ENCODE measurements at places on chromosomes 13 and 19.

DNA sequence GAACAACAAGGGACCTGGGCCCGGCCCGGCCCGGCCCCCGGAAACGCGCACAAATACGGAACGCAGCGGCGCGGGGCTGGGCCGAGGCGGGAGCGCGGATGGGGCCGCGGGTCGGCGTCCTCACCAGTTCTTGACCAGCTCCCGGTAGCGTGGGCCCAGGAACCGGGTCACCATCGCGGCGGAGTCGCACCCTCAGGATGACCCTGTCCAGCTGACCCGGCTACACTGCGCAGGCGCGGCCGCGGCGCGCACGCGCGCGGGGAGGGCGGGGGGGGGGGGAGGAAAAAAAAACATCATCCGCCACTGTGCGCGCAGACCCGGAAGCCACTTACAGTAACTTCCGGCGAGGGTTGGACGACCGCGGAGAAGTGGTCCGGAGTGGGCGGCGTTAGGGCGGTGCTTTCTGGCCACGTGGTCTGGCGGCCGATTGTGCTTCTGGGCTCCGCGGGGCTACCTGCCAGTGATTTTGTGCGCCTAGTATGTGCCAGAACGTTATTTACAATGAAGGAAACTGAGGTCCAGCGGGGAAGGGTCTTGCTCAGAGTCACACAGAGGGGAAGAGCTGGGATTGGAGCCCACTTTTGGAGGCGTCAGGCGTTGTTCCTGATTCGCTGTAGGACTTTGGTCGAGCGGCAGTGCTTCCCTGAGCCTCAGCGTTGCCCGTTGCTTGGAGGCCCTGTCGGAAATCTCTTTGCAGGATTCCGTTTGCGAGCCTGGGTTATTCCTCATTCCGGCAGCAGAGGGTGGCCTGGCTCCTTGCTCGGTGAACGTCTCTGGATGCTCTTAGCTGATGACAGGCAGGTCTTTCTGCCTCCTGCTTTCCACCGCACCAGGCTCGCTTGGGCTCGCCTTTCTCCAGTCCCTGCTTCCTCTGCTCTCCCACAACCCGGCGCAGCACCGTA is at the start of gene UQCR11:
UQCR11 (minus strand) TSS at position 227 of the 902 bp plus-strand sequence; CDS start at position 174, 53 bp downstream.
- DNase-seq = peak; percentile 94

GRCh38 chr19:13665125-13665905 is 99.0 kb upstream of the MRI1 start:
- DNase-seq = no peak

DNA sequence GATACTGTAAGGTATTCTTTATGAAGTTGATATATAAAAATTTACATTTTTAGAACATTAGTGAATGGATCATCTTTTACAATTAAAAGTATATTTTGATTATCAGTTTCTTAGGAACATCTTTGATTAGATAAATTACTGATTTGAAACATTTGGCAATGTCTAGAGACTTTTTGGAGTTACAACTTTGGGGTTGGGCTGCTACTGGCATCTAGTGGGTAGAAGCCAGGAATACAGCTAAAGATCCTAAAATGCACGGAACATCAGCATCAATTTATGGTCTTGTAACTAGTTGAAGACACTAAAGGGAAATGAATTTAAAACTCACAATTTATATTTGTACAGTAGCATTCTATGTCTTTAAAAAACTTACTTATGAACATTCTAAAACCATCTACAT is 19.9 kb downstream of the POMP start:
- peak; percentile 1 for DNase-seq

GRCh38 chr13:30882026-30882850 is 23.8 kb upstream of the MEDAG start:
- no peak for DNase-seq

GRCh38 chr19:2271234-2272103 is 10.5 kb downstream of the PEAK3 start:
- no peak for DNase-seq

GRCh38 chr13:29957320-29957719 is 106.9 kb upstream of the UBL3 start:
- DNase-seq = no peak

DNA sequence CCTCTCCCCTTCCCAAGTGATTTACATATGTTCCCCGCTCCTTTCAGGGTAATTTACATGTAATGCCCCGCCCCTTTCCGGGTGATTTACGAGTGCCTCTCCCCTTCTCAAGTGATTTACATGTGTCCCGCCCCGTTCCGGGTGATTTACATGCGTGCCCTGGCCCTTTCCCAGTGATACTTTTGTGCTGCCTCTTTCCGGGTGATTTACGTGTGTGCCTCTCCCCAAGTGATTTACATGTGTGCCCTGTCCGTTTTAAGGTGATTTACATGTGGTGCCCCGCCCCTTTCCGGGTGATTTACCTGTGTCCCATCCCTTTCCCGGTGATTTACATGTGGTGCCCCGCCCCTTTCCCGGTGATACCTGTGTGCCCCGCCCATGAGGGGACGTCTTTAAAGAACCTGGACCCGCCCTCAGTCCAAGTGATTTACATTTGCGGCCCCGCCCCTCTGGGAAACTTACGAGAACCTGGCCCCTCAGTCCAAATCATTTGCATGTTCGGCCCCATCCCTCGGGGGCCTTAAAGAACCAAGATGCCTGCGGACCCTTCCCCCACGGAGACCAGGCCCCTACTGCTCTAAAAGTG is 559 bp upstream of the LENG9 start:
- peak; percentile 97 for DNase-seq

DNA sequence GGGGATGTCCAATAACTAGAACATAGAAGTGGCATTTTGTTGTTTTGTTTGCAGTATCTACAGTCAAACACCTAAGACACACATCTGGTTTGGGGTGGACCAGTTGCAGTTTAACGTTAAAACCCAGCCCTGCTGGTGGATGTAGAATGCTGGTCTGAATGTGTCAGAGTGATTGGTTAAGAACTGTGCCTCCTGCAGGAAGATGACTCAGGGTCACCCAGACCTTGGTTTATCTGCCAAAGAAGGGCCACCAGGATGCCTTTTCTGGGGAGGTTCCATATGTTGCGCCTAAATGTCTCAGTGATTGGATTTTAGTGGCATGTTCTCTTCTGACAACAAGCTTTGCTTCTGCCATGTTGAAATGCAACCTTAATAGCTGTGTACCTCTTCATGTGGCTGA is 23.1 kb downstream of the ZNF536 start:
- no peak for DNase-seq

- no peak for DNase-seq
Observed at GRCh38 chr13:98335721-98336120, 158.7 kb upstream of the RNF113B start.

- DNase-seq = peak; percentile 62
Observed at GRCh38 chr19:19214892-19215291, 3.1 kb downstream of the NCAN start.

DNA sequence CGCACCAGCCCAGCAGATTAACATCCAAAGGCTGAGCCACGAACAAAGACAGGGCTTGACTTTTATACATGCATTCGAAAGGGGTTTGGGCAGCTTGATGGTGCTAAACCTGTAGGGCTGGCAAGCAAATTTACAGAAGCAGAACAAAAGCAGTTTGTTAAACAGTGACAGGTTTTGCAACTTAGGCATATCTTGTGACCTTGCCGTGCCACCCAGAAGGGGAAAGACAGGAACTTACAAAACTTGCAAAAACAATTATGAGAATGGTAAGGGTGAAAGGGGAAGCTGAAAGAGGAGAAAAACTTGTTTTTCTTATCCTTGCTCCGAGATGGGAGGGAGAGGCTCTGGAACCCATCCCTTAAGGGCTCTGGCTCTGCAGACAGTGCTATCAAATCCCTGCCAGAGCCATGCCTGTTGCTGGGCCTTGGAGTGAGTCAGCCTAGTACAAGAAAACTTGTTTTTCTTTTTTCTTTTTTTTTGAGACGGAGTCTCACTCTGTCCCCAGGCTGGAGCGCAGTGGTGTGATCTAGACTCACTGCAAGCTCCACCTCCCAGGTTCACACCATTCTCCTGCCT is 1325.2 kb upstream of the PRR20A start:
- DNase-seq = peak; percentile 48

DNA sequence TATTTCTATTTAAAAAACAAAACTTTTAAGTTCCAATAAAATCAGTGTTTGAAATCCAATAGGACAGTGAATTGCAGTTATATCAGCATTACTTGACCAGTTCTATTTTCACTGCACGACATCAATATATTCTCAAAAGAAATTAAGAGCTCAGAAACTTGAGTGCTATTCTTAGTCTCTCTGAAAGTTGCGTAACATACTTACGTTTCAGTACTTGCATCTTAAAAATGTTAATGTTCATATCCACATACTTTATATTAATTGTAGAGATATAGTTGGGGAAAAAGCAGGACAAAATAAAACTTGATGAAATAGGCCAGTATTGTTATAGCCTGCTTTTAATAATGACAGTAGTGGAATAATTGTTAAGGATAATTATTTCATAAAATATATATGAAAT is 720.5 kb upstream of the PCDH9 start:
- DNase-seq = no peak

DNA sequence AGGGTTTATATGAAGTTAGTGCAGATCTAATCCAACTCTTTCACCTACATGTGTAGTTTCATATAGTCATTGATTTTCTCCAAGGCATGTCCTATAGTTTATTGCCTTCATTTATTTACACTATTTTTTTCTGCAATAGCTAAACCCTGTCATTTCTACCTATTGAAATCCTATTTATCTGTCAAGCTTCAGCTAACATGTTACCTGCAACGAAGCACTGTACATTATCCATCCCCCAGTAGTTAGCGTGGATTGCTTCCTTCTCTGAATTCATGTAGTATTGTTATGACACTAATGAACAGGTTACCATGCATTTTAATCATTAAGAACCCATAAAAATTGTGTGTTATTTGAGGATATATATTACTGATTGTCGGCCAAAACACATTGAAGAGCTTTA is 742.9 kb upstream of the PCDH20 start:
- no peak for DNase-seq

- DNase-seq = no peak
Observed at GRCh38 chr19:7679771-7680605, 645 bp upstream of the TRAPPC5 start.

GRCh38 chr19:57321116-57321515 is 844 bp downstream of the ZNF543 start:
- DNase-seq = peak; percentile 36

GRCh38 chr13:39612023-39612637 is 9.1 kb upstream of the LHFPL6 start:
- DNase-seq = peak; percentile 38

DNA sequence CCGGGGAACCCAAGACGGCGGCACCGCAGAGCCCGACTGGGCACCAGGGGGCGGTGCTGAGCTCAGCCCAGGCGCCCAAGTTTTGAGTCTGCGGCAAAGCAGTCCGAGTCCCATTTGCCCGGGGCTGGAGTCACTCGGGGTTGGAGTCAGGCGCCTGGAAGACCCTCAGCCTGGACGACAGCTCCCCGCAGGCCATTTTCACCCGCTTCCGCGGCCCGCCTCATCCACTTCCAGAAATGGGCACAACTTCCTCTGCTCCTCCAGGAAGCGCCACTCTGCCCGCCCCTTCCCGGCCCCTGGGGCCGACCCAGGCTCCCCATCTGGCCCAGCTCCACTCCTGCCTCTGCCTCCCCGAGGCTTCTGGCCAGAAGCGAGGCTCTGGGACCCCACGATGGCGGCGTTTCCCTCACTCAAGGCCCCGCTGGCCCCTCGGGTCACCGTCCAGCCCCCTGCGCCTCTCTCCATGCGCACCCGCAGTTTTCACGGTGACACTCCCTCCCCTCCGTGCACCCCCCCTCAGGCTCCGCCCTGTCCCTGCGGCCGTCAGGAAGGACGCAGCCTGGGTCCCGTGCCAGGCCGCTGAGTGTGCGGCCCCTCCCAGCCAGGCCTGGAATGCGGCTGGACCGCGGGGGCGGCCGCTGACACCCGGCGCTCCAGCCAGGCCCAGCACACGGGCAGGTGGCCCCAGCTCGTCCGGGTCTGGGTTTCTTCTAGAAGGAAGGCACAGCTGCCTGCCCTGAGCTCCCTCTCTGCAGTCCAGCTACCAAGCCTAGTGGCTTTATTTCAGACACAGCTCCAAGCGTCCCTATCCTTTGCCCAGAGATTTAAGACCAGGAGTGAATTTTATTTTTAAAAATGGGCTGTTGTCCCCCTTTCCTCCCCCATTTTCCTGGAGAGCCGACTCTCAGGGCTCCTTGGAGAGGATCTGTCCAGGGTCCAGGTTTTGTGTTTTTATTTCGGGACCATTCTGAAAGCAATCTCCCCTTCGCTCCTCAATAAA is 4.7 kb downstream of the SERTAD1 start:
- DNase-seq = peak; percentile 76

GRCh38 chr13:99985886-99986527 is 4.4 kb downstream of the ZIC2 start:
- DNase-seq = no peak

- DNase-seq = no peak
Observed at GRCh38 chr13:31199527-31199848, 287 bp upstream of the B3GLCT start.

DNA sequence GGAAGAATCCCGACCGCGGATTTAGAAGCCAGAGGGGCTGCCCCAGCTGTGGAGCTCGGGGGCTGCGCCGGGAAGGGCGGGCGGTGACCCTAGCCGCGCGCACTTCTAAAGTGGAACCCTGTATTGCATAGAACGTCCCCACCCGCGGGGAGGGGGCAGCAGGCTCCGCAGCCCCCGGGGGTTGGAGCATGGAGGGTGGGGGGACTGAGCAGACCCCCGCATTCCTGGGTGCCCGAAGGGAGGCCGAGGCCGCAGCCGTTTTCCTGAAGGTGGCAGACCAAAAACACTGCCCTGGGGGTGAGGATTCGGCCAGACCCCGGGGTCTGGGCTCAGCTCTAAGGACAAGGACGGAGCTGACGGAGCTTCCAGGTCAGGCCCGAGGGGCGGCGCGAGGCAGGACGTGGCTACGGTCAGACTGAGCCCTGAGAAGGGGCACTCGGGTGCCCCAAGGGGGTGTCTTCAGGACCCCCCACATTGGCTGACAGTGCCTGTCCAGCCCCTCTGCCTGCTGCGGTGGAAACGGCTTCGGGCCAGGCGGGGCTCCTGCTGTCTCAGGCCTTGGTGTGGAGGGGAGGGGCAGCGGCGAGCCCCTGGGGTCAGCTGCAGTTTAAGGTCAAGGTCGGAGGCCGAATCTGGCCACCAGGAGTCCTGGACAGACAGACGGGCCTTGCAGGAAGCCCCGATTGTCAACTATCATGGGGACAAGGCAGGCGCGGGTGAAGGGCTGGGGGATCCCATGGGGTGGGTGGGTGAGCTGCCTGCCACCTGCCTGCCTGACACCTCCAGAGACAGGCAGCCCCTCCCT is 12.6 kb downstream of the MKNK2 start:
- DNase-seq = no peak

- DNase-seq = no peak
Observed at GRCh38 chr13:52852444-52852843, 4.0 kb upstream of the PCDH8 start.

- no peak for DNase-seq
Observed at GRCh38 chr13:23799945-23800344, 89.3 kb downstream of the MIPEP start.

- DNase-seq = no peak
Observed at GRCh38 chr13:43074824-43075510, 51.6 kb downstream of the DNAJC15 start.
